A172 (cell line): ENCODE measurements at places on chromosomes 6 and 20.

GRCh38 chr20:17857639-17858449 is 110.8 kb downstream of the SNX5 start:
- no peak for DNase-seq

DNA sequence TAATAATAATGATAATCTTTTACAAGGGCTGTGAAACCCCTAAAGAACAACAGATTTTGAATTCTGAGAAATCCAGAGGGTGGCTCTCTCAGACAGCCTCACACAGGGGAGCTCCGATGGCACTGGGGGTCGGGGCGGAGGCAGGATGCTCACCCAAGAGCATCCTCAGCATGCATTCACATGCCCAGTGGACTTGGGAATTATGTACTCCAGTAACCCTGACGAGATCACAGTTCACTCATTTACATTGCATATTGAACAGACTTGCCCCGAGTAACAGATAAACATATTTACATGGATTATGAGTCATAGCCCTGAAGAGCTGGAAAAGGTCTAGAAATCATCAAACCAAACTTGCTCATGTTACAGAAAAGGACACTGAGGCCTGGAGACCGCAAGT is 482.7 kb upstream of the JARID2 start:
- DNase-seq: no peak

- no peak for DNase-seq
These were observed 22.1 kb upstream of the TRDN start for GRCh38 chr6:123658848-123659247.

DNA sequence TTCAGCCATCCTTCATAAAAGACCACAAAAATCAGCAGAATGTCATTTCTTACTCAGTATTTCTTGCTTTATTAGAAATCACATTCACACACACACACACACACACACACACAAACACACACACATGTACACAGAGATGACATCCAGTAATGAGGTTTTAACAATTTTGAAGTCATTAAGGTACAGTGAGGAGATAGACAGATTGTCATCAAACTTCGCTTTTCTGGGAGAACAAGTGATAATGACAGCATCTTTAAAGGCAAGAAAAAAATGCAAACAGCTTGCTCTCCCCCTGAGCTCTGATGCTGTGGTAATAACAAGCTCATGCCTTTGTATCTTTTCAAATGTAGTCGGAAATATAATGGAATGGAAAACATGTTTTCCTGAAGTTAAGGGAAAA is 184.4 kb upstream of the RNF217 start:
- DNase-seq: no peak

GRCh38 chr6:15243910-15244619 is 1.8 kb upstream of the JARID2 start:
- DNase-seq: no peak

GRCh38 chr6:125294925-125295324 is 6.8 kb downstream of the HDDC2 start:
- no peak for DNase-seq

DNA sequence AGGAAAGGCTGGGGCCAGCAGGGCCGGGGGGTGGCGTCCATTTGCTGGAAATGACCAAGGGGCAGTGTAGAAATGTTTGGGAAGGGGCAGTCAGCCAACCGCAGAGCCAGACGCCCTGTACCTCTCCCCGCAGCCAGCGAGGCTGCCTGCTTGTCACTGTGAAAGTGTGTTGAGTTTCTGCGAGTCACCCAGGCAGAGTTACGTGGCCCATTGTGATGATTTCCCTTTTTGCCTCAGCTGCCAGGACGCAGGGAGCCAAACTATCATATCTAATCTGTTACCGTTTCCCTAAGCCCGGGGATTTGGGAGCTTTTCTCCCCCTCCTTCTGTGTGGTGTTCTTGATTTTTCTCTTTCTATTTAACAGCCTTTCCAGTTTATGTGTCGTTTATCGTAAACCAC is 67.9 kb upstream of the STX16 start:
- no peak for DNase-seq

DNA sequence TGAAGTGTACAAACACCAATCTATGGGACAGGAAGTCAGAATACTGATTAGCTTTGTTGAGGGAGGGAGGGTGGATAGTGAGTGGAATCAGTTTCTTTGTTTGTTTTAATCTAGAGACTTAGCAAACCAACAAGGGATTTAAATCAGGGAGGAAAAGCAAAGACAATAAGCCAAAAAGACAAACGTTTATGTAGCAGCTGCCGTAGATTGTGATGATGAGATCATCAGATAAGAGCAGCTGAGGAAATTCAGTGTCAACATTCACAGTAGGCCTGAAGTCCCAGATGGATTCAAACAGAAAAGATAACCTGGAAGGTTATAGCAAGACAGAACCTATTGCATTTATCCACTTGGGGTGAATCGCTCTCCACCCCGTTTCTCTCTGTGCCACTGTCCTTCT is 104.9 kb upstream of the SYNDIG1 start:
- no peak for DNase-seq

DNA sequence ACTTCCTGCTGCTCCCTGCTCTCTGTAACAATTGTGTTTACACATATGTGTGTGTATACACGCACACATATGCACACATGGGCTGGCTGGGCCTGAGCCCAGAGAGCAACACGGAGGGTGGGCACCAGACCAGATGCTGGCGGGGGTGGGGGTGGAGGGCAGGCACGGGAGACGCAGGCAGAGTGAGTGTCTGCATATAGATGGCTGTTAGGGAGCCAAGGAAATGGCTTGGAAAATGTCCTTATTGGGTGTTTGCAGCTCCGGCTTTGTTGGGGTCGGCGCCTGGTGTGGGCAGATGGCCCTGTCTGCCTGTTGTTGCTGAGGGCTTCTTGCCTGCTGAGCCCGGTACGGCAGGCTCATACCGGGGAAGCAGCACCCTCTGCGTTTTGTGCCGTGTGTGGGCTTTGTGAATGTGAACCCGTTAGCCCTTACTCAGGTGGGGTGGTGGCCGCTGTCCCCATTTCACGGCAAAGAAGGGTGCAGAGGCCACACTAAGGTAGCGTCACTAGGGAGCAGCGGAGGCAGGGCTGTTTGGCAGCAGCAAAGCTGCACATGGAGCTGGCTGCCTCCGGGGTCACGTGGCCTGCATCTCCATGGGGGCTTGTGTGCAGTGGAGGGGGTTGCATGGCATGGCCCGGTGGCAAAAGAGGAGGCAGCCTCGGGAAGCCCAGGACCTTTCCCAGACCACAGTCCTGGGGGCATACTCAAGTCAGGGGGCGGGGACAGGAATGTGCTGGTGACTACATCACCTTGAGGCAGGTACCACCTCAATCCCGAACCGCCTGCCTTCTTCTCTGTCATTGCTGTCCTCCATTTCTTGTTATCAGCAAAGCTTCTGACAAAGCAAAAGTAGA is 47.4 kb upstream of the SRF start:
- DNase-seq: no peak

GRCh38 chr6:43219814-43220213 is 9.5 kb downstream of the DNPH1 start:
- DNase-seq: no peak

- no peak for DNase-seq
These were observed 95.8 kb downstream of the SLX4IP start for GRCh38 chr20:10530883-10531282.

GRCh38 chr20:2873747-2874041 is 413 bp downstream of the PTPRA start:
- DNase-seq: peak; percentile 20

GRCh38 chr20:60272790-60273189 is 314.6 kb downstream of the CDH26 start:
- DNase-seq: no peak

DNA sequence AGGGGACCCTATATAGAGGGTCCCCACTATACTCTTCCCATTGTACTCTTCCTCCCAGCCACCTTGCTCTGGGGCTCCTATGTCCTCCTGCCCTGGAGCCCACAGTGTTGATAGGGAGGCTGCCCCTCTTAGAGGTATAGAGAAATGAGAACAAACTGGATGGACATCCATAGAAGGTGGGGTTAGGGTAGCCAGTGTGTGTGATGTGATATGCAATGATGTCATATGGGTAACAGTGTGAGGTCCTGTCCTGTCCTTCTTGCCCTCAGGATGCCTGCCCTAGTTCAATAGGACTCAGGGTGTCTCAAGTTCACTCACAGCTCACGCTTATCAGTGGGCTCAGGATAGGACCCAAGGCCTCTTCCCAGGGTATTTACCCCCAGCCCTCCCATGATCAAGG is 435 bp downstream of the PTCRA start:
- no peak for DNase-seq
